ENCODE measurements at places on chromosomes 5 and 9.

GRCh38 chr9:105405514-105406131 is 42.2 kb upstream of the FSD1L start:
- DNase-seq = no peak

GRCh38 chr5:154368041-154368800 is 77.6 kb upstream of the SAP30L start:
- peak; percentile 89 for DNase-seq

GRCh38 chr9:94176608-94177007 is 82.5 kb upstream of the ZNF169 start:
- DNase-seq = no peak

- DNase-seq = no peak
Observed at GRCh38 chr9:125707472-125707804, 430 bp upstream of the MAPKAP1 start.

GRCh38 chr9:90131568-90131967 is 511.1 kb downstream of the DIRAS2 start:
- DNase-seq = no peak

GRCh38 chr5:57466544-57466943 is 16.1 kb downstream of the ACTBL2 start:
- DNase-seq = no peak

DNA sequence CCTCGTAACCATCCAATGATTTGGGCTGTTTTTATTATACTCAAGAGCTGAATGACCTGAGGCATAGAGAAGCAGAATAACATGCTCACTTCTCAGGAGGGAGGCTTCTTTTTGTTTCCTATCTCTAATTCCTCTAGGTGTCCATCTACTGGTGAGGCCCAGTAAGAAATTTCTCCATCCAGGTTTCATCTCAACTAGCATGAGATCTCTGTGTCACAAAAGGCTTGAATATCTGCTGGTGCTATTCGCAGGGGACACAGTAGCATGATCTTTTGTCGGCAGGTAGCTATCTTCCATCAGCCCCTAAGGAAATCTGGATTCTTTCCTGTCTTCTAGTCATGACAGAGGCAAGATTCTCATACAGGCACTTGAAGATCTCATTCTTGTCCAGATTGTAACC is 8.9 kb downstream of the IFNE start:
- DNase-seq = no peak

DNA sequence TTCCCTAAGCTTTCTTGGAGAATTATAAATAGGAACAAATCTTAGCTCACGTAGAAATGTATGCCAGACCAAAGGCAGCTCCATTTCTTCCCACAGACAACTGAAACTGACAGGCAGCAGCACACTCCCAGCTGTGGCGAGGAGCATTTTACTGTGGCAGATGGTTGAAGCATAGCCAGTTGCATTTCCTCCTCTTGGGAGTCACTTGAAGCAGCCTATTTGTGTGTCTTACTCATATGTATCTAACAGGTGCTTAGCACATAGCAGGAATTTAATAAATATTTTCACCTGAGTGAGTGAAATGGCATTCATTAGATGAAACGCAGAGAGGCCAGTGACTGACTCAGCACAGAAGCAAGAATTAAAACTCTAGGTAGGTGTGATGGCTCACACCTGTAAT is 12.3 kb upstream of the MTMR12 start:
- DNase-seq = peak; percentile 48

- DNase-seq = no peak
Observed at GRCh38 chr5:89289604-89290003, 406.6 kb upstream of the MEF2C start.

DNA sequence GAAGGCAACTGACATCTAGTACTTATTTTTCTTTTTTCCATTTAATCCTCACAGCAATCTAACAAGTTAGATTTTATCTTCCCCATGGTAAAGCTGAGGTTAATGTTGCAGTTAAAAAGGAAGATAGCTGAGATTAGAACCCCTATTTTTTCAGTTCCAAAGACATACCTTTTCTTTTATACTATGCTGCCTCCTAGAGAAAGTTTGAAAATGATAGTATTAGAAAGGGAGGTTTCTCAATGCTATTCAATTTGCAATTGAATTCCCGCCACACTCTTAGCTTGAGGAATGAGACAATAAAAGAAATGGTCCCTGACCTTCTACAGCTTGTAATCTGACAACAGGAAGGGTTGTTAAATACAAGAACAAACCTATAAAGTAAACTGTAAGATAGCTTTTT is 195.9 kb upstream of the TRIM32 start:
- no peak for DNase-seq

GRCh38 chr5:15474143-15474719 is 25.7 kb upstream of the FBXL7 start:
- DNase-seq = no peak

DNA sequence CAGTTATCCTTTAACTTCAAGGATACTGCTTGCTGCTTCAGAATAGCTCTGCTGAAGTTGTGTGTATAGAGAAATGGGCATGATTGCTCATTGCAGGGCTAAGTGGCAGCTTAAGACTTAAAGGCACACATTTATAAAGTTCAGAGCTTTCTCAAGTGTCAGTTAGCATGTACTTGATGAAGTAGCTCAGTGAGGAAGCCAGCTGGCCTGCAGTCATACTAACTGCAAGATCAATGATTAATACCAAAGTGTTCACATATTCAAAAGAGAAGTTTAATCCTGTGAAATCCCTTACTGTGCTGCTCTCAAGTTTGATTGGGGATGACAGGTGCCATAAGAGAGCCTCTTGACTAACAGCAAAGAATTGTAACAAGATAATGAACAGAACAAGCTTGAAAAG is 483.4 kb upstream of the NUDT12 start:
- no peak for DNase-seq

GRCh38 chr5:94620256-94620655 is 1.8 kb downstream of the SLF1 start:
- DNase-seq = no peak

DNA sequence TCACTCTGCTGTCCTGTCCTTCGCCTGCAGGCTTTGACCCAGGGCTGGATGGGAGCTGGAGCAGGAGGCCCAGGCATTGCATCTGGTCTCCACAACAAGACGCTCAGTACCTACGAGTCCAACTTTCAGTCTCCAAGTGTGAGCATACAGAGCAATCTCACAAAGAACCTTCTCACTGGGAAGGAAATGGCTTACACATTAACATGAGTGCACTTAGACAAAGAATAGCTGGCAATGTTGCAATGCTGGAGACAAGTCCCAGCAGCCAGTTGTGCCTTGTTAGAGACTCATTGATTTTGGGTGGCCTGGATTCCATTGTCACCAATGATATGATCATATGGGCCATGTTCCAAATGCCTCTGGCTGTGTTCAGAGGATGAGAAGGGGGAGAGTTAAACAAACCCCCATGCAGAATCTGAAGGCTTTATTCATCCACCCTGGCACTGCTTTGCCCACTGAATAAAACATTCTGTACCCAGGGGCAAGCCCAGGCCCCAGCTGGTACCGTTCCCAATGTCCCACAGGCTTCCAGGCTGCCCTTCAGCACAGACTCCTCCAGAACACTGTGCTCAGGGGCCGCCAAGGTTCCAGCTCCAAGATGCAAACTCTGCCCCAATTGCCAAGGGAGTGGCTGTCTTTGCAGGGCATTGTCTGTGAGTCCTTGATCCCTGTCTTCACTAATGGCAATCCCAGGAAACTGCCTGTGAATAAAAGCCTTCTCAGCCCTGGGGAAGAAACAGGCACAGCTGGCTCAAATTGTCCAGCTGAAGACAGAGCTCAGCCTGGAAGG is 185.5 kb downstream of the HSD17B3 start:
- DNase-seq = no peak

DNA sequence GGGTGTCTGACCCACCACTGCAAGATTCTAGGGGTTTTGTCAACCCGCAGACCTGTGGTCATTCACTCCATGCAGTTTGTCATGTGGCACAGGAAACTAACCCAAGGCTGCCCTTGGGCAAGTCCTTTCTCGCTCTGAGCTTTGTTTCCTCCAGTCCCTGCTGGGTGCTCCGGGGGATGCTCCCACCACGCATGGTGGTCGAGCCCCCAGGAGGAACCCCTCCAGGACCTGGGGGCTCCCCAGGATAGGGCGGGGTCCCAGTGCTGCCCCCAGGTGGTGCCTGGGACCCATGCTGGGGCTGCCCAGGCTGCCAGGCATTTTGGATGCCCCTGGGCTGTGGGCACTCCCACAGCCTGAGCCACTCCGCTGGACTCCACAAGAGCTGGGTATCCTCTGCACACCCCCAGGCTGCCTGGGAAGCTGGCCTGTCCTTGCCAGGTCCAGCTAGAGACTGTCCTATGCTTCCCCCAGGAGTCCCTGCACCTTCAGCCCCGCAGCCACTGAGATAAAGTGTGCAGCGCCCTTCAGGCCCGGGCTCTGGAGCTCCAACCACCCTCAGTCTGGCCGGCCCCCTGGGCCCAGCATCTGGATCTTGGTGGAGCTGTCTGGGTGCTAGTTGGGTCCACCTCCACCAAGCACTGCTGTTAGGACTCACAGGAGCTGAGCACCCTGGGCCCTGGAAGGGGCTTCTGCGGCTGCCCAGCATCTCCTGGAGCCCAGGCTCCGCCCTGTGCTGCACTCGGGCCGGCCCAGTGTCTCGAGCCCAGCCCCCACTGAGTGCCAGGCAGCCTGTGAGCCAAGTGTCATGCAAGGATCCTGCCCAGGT is 104.3 kb downstream of the PHF2 start:
- DNase-seq = no peak

- DNase-seq = no peak
Observed at GRCh38 chr5:137622850-137623249, 113.0 kb downstream of the KLHL3 start.

GRCh38 chr9:130711469-130711868 is 17.9 kb downstream of the EXOSC2 start:
- no peak for DNase-seq

DNA sequence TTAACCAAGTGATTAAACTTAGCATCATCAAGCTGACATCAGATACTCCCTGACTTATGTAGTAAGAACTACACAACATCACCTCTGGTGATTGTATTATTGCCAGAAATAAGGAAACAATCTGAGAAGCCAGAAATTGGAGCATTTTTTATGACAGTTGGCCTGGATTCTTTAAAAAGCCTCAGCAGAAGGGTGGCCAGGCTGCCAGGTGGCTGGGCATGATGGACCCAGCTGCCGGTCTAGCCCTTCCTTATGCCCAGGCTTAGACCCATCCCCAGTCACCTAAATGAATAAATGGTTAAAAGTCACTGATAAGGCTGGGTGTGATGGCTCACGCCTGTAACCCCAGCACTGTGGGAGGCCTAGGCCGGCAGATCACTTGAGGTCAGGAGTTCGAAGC is 12.8 kb downstream of the OR1K1 start:
- no peak for DNase-seq

DNA sequence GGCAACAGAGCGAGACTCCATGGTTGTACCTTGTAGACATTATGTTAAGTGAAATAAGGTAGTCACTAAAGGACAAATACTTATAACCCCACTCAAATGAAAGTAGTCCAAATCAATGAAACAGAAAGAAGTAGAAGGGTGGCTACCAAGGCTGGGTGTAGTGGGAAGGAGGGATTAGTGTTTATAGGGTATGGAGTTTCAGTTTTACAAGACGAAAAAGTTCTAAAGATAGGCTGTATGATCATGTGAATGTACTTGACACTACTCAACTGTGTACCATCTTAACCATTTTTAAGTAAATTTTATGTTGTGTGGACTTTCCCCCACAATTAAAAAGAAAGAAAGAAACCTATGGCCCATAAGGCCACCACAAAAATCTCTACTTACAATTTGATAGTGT is 32.2 kb downstream of the ALDH7A1 start:
- no peak for DNase-seq

- DNase-seq = peak; percentile 87
Observed at GRCh38 chr9:121298689-121299466, 30.9 kb downstream of the GSN start.

- DNase-seq = no peak
Observed at GRCh38 chr5:28014779-28015178, 976.4 kb upstream of the CDH9 start.

DNA sequence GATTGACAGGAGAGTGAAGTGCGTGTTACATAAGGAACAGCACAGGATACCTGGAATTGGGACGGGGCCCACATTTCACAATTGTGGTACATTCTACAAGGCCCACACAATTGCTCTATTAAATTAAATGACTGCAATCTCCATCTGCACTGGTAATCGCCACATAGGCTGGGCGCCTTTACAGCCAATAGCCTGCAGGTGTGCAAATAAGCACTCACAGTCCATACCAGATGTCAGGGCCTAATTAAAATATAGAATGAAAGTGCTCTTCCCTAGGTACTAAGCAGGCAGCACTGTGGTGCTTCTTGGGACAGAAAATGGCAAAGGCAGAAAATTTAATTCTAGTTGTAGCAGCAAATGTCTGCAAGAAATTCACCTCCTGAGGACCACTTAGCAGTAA is 82.7 kb downstream of the ATP10B start:
- DNase-seq = no peak

DNA sequence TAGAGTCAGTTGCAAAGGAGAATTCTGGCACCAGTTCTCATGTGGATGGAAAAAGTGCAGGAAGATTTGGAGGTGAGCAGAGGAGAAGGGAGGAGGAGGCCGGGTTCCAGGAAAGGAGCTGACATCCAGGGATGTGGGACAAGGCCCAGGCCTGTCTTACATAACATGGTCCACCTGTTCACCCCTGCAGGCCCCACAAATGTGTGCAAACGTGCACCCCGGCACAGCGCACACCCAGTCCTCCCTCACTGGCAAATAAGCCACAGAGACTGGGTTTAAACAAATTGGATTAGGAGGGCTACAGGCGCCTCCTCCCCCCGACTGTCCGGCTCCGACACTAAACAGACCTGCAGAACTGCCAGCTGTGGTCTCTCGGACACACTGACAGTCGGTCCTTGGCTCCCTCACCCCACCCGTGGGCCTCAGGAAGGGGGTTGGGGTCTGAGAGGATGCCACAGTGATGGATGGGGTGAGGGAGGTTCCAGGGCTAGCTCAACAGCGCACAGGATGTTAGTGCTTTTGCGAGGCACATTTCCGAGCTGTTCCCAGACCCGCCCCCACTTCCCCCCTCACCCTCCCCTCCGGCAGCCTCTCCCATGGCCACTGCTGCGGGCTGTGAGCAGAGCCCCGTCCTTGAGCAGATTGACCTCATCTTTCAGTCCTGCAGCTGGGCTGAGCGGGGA is 43.4 kb upstream of the IL17B start:
- peak; percentile 81 for DNase-seq

GRCh38 chr5:176837707-176838115 is 27.4 kb downstream of the UNC5A start:
- DNase-seq = peak; percentile 77

- DNase-seq = no peak
Observed at GRCh38 chr5:61635271-61635670, 303.2 kb downstream of the ZSWIM6 start.

DNA sequence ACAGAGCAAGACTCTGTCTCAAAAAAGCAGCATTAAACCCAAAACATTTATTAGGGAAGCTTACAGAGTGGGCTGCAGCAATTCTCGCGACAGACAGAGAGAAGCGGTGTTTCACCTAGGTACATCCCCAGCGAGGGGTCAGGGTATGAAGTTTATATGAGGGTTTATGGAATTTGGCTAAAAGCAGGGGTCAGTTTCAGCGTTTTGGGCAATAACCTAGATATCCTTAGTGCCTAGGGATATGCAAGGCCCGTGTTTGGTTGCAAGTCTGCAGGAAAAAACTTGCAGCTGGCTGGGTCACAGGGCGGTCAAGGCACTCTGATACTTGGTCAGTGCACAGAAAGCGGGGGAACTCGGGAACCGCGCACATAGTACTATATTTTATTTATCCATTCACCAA is 649 bp upstream of the GLE1 start:
- DNase-seq = peak; percentile 29

- no peak for DNase-seq
Observed at GRCh38 chr9:110923601-110924000, 114.7 kb downstream of the LPAR1 start.

- no peak for DNase-seq
Observed at GRCh38 chr5:159874263-159874662, 42.0 kb upstream of the ADRA1B start.

GRCh38 chr5:40124367-40124766 is 555.3 kb upstream of the PTGER4 start:
- no peak for DNase-seq

Data from hepatic stellate cell (primary cell).